ENCODE measurements at places on chromosomes 2 and 18. TPM values are rescaled to one million over a fixed set of nuclear protein-coding genes. Genes with fewer than 3 reads are reported as not detected.

GDF7 gene
- not detected for total RNA-seq

DNA sequence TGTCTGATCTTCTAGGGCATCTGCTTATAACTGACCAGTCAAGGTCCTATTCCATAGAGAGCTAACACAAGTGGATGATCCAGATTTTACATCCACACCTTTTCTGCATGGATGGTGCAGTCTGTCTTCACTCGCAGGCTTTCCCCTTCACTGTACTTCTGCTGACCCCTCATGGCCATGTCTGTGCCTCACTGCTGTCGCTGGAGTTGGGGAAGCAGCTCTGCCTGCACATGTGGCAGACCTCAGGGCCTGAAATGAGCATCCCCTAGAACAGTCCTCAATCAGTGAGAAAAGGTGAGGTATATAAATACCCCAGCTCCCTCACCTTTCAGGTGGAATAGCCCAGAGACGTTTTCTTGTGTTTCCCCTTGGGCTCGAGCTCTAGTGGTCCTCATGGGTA lies 233.8 kb downstream of the ANKRD36B start:
- H3K4me3 ChIP-seq = no peak overlapping the region
- peaks cover 21% of the 10 kb centered on the region for H3K27me3 ChIP-seq
- no peak for DNase-seq
- no peaks in the 10 kb centered on the region for H3K36me3 ChIP-seq
- no peak overlapping the region for H3K27ac ChIP-seq
- H3K4me1 ChIP-seq = no peaks in the 10 kb centered on the region

DNA sequence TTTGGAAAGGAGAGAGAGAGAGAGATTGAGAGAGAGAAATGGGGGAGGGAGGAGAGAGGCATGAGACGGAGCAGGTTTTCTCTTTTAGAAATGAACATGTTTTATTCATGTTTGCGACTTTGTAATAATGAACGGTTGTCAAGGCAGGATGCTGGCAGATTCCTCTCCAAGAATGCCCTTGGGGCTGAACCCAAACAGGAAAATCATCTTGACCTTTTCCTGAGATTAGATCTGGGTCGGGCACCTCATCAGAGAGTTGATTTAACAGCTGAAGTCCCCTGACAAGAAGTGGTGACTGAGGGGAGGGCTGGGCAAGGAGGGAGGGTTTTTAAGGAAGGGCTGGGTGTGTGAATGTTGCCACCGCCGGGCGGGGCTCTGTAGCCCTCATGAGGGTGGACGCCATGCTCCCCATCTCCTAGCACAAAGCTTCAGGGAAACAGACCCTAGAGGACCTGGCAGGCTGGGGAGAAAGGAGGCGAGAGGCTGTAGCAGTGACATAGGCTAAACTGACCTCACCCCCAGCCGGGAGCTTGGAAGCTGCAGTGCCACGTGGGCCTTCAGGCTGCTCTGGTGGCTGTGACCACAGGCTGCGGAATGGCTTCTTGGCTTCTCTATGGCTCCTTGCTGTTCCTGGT lies 60.0 kb downstream of the LIPG start:
- peaks cover 8% of the 10 kb centered on the region for H3K4me1 ChIP-seq
- no peak overlapping the region for H3K4me3 ChIP-seq
- no peak for DNase-seq
- H3K36me3 ChIP-seq = no peaks in the 10 kb centered on the region
- no peak overlapping the region for H3K27ac ChIP-seq
- H3K27me3 ChIP-seq = no peaks in the 10 kb centered on the region

DNA sequence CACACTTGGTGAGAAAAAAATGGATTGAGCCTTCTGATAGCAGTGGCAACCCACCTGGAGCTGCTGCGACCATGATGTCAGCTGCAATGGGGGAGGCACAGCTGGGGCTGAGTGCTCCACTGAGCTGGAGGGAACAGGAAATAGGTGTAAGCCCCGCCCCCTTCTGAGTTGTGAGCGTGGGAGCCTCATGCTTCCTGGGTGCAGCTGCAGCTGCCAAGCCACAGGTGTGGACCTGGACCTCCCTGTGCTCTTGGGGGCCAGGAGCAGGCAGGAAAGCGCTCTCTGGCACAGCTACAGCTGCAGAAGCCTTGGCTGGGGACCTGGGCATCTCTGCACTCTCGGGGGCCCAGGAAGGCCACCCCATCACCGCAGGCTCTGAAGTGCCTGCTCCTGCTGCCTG lies 970.6 kb downstream of the DCDC2C start:
- H3K27me3 ChIP-seq = no peaks in the 10 kb centered on the region
- no peaks in the 10 kb centered on the region for H3K36me3 ChIP-seq
- no peak overlapping the region for H3K27ac ChIP-seq
- DNase-seq = no peak

GRCh38 chr2:98468621-98469236 lies 24.1 kb downstream of the INPP4A start:
- H3K4me1 ChIP-seq = no peaks in the 10 kb centered on the region
- H3K27ac ChIP-seq = no peak overlapping the region
- H3K4me3 ChIP-seq = no peak overlapping the region
- no peaks in the 10 kb centered on the region for H3K27me3 ChIP-seq
- no peaks in the 10 kb centered on the region for H3K36me3 ChIP-seq

DNAH7 gene
- total RNA-seq = 0.98 TPM

DNA sequence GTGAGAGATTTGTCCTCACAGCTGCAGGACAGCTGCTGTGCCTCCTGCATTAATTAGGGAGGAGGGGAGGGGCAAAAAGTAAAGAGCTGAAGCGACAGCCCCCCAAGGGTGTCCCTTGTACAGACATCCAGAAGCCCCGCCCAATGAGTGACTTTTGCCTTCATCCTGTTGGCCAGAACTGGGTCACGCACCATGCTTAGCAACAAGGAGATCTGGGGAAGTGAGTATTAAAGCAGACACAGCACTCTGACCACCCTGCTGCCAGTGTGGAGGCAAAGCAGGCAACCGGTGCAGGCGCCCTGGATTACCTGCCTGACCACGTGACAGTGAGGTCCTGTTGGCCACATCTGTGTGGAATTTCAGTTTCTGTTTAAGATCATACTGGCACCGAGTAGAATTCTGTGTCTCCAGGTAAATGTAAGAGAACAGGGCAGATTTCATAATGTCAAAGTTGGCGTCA lies 21.5 kb upstream of the BIN1 start:
- H3K4me1 ChIP-seq = no peaks in the 10 kb centered on the region
- H3K27ac ChIP-seq = no peak overlapping the region
- DNase-seq = no peak
- no peak overlapping the region for H3K4me3 ChIP-seq
- no peaks in the 10 kb centered on the region for H3K36me3 ChIP-seq

DNA sequence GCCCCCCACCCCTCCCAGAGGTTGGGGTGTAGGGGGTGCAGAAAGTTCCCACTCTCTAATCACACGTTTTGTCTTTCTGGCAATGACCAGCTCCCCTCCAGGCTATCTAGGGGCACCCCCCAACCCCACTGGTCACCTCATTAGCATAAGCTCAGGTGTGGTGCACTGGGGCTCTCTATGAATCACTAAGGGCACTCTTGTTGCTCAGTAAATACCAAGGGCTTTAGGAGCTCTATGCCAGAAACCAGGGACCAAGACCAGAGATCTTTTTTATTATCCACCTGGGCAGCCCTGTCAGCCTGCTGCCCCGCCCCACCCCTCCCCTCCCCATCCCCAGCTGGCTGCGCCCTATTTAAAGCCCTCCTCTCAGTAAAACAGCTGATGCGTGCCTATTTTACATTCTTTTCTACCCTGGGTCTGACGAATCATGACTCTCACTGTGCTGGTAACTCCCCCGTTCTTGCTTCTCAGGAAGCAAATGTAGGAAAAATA lies 24.3 kb downstream of the NCK2 start:
- no peak for DNase-seq
- H3K36me3 ChIP-seq = no peaks in the 10 kb centered on the region
- H3K4me3 ChIP-seq = no peak overlapping the region

COL3A1 gene
- 6.9 TPM for total RNA-seq

All from Panc1 (cell line).